ENCODE measurements at places on chromosomes 2 and 18.

GRCh38 chr2:164840458-164840929, 1.1 kb downstream of the COBLL1 start:
- no peak for DNase-seq

DNA sequence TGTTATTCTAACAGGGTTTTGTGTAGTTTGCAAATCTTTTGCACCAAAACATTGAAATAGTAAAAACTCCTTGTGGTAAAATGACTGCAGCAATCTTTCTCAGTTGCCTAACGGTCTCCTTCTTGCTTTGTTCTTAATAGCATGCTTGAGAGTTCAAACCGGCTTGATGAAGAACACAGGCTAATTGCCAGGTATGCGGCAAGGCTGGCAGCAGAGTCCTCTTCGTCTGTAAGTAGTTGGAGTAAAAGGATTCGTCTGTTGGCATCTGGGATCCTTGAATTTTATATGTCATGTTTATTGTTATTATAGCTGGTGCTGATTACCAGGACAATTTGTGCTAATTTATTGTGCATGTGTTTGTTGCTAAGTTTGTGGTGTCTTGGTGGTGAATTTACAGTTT, 138.1 kb downstream of the DTNA start:
- DNase-seq, result no peak

- no peak for DNase-seq
Measured at GRCh38 chr2:121388371-121388770, 103.4 kb upstream of the TFCP2L1 start.

GRCh38 chr18:80154293-80154692, 45.2 kb downstream of the ADNP2 start:
- no peak for DNase-seq

DNA sequence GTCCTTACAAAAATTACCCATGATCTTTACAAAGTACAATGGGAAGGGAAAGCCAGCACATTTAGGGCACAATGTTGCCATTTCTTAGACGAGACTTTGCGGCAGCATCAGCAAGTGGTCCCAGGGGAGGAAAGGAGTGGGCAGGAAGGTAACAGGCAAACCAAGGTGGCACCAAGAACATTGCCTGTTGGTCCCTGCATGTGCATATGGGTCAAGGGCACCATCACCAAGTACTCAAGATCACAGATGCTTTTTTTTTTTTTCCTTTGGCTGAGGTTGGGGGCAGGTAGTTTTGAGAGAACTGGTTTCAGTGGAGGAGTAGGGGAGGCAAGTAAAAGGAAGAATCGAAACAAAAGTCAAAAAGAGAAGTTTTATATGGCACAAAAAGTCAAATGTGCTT, 752 bp upstream of the CYTIP start:
- DNase-seq, result no peak

GRCh38 chr2:181464966-181465365, 7.8 kb downstream of the ITGA4 start:
- no peak for DNase-seq

DNA sequence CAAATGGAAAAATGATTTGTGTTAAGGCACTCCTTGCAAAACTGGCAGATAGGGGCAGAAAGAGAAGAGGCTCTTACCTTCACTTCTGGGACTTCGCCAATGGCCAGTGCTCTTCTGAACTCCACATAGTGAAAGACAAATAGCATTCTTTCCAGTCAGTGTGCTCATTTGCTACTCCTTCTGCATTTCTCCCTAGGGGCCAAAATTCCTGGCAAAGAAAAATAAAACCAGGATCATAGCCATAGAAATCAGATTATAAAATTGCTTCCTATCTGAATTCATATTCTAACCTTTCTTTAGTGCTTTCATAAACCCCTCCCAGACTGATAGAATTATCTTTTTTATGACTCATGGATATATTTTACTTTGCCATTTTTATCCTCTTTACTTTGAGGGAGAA, 56.9 kb upstream of the PELI1 start:
- DNase-seq, result no peak

GRCh38 chr2:191927991-191928390, 81.1 kb upstream of the CAVIN2 start:
- DNase-seq, result no peak

DNA sequence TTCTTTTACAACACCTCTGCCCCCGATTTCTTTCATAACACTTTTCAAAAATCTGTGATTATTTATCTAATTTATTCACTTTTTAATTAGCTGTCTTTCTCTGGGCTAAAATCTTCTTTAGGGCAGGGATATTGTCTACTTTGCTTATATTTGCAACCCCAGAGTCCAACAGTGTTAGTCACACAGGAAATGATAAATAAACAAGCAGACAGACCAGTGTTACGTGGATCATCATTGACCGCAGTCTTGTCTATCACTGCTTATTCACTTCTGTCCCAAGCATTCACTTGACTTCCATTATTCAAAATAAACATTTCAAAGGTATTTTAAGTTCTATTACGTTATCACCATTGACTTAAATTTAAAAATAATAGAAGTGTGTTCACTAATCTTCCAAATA, 237.6 kb upstream of the UBE2E3 start:
- no peak for DNase-seq

GRCh38 chr2:221018262-221018661, 553.8 kb downstream of the EPHA4 start:
- DNase-seq, result no peak

- no peak for DNase-seq
Measured at GRCh38 chr2:120468136-120468535, 122.2 kb downstream of the INHBB start.

DNA sequence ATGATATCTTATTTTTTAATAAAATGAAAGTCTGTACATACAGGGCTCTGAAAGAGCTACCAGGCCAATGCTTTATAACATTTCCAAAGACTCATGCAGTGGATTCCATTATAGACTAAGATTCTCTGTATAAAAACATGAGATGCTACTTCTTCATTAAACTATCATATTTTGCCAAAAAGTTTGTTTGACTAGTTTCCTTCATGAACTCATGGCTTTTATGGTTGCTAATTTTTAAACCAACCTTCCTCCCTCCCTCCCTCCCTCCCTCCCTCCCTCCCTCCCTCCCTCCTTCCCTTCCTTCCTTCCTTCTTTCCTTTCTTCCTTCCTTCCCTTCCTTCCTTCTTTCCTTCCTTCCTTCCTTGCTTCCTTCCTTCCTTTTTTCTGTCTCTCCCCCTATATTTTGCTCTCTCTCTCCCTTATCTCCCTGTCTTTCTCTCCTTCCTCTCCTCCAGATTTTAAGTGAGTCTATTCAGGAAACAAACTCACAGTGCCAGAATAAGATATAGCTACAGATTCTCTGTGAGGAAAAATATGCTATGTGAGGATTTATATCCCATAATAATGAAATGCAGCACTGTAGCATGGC, 961.5 kb upstream of the ZEB2 start:
- DNase-seq, result no peak

- no peak for DNase-seq
Measured at GRCh38 chr2:37713258-37713700, 41.8 kb upstream of the CDC42EP3 start.

- DNase-seq, result no peak
Measured at GRCh38 chr18:79169958-79170555, 100.9 kb downstream of the ATP9B start.

DNA sequence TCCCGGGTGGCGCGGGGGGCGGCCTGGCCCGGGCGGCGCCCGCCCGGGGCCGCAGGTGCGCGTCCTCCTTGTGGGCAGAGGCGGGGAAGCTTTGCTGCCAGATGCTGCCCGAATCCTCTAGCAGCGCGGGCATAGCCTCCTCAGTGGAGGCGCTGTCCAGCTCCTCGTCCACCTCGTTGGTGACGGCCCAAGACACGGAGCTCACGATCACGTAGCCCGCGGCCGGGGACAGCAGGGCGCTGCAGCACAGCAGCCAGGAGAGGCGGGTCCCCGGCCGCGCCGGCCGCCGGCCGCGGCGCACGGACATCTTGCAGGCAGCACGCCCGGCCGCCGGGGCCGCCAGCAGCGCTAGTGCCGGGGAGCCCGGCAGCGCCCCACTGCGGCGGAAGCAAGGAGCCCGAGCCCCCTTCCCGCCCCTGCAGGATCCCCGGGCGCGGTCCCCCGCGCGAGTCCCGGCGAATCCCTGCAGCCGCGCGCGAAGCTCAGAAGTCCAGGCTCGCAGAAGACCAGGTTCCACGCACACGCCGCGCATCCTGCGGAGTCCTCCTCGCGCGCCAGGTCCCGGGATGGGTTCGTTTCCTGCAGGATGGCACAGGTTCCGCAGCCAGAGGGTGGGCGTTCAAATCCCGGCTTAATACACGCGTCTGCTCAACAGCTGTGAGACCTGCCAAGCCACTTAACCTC, at the start of gene CREG2:
CREG2 (minus strand) TSS at position 353 of the 684 bp plus-strand sequence; CDS start at position 307, 46 bp downstream.
- peak; percentile 9 for DNase-seq

GRCh38 chr2:151789055-151789834, 39.0 kb downstream of the ARL5A start:
- no peak for DNase-seq

DNA sequence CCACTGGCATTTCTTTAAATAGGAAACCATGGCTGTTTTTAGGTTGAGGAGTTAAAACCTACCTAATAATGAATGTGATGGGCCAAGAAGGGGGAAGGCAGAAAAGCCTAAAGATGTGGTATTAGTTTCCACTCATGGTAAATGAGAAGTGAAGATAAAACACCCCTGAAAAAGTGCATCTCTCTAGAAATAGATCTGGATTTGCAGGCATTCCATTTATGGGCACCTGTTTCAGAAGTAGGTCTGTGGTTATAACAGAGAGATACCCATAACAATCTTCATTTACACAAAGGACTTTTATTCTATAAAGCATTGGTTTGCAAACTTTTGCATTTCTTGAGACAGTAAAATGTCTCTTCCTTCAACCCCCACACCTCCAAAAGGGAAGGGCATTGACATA, 62.1 kb downstream of the PRKCE start:
- no peak for DNase-seq

DNA sequence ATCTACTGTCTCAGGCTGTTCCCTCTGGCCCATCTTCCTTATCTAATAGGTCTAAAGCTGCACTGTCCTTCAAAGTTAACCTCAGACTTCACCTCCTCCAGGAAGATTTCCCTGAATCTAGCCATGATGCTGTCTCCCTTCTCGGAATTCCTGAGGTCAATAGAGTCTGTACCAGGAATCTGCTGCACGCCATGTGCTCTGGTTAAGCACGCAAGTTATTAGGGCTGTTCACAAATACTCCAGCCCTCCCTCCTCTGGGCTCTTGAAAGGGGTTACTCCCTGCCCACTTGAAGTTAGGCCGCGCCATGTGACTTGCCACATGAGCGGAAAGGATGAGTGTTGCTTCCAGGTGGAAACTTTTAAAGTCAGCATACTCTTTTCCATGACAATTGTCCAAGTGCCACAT, 43.6 kb downstream of the MCFD2 start:
- no peak for DNase-seq

GRCh38 chr2:65498396-65498795, 66.0 kb upstream of the SPRED2 start:
- DNase-seq, result no peak

DNA sequence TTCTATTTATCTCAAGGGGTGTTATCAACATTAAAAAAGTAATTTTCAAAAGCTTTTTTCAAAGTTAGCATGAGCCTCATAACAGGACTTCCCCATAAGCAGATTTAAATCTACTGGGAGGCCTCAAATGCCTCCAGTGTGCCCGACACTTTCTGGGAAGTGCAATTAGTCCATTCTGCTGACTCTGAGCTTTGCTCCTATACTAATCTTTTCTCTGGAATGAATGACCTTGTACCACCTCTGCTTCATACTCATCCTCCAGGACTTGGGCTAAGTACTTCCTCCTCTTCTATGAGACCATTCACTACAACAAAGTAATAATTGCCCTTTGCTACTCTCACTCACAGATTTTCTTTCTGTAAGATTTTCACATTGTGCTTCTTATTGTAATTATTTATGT, 111.1 kb downstream of the RIT2 start:
- no peak for DNase-seq

- no peak for DNase-seq
Measured at GRCh38 chr2:137947728-137948336, 16.4 kb upstream of the HNMT start.

DNA sequence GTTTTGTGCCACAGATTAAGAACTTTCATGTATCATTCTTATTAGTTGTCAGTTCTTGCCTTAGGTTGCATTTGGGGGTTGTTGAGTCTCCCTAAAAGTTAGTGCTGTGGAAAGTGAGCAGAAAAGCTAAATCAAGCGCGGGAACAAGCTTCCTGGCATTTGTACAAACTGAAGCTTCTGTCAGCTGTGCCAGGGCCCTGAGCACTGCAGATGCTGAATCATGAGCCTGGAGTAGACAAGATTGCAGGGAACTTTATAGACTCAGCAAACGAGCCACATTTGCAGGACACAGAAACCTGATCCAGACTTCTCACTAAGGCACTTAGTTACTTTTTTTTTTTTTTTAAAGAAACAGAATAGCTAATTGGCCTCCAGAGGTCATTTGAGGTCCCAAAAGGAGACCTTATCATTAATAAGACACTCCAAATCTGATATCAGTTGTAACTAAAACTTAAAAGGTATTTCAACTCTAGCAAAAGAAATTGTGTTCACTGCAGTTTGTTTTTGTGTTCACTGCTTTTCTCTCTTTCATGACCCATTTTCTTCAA, 88.7 kb downstream of the ADAM23 start:
- no peak for DNase-seq

- no peak for DNase-seq
Measured at GRCh38 chr2:113770929-113771328, 14.5 kb upstream of the SLC35F5 start.

GRCh38 chr18:22363867-22364463, 53.8 kb downstream of the CTAGE1 start:
- no peak for DNase-seq

DNA sequence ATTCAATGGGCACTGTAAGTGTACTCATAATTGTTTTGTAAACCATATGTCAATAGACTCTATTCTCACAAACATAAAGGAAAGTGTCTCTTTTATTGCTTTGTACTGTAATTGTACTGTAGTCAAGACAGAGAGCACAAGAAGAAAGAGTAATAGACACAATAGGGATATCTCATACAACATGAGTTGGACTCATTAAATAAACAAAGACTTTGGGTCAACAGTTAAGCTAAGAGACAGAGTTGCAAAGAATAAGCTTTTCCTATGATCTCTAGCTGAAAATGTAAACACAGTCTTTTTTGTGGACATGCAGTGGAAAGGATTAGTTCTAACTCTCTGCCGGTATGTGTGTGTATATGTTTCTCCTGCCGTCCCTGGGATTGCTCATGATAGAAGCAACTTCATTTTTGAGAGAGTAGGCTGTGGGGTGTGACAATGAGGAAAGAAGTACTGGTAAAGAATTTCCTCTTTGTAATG, 13.9 kb upstream of the KYNU start:
- DNase-seq, result no peak

- no peak for DNase-seq
Measured at GRCh38 chr2:205596581-205596980, 85.7 kb upstream of the NRP2 start.

- no peak for DNase-seq
Measured at GRCh38 chr2:137928547-137929518, 35.4 kb upstream of the HNMT start.

DNA sequence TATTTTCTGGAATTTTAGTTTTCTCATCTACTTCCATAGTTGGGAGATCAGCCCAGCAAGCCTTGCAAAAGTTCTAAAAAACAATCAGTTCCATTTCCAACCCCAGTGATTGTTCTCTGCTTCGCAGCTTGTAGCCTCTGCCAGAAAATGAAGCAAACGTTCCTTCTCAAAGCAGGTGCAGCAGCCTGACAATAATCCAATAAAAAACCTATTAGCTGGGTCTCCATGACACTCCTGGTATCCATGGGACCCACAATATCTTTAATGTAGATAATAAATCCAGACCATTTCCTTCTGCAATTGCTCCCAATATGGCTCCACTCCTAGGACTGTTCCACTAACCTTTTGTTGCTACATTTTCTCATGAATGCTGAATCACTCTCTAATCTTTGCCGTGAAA, 140.8 kb upstream of the SETBP1 start:
- DNase-seq, result no peak

GRCh38 chr2:223306371-223306770, 254.4 kb downstream of the KCNE4 start:
- DNase-seq, result no peak

Measured in stimulated activated CD8-positive, alpha-beta memory T cell treated with anti-CD3 and anti-CD28 coated beads, Interleukin-7, amount 100 ng/mL, for 1 hour (primary cell).